Stimulated activated CD8-positive, alpha-beta memory T cell treated with anti-CD3 and anti-CD28 coated beads, Interleukin-7, amount 100 ng/mL, for 1 hour (primary cell): ENCODE measurements at places on chromosomes 7 and 10.
A peak's percentile ranks its signal among the peaks of the same experiment; 100 is the strongest.

DNA sequence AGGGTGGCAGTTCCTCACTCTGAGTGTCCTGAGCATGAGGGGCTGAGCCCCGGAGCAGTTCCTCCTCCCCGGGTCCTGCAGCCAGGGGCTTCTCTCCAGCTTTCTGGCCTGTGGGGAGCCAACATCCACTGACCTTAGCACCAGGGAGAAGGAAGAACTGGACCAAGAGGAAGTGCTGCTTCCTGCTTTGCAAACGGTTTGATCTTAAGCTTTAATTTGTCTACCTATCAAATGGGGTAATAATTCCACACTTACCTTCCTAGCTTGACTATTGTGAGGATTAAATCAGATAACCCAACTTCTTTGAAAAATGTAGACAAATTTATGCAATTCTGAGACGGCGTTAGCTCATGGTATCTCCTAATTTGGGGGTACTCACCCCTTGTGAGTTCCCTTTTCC lies 2.0 kb downstream of the NOBOX start:
- no peak for DNase-seq

- no peak for DNase-seq
Measured at GRCh38 chr10:96896884-96897589, 64.9 kb downstream of the LCOR start.

- no peak for DNase-seq
Measured at GRCh38 chr7:38685851-38686250, 54.7 kb upstream of the AMPH start.

DNA sequence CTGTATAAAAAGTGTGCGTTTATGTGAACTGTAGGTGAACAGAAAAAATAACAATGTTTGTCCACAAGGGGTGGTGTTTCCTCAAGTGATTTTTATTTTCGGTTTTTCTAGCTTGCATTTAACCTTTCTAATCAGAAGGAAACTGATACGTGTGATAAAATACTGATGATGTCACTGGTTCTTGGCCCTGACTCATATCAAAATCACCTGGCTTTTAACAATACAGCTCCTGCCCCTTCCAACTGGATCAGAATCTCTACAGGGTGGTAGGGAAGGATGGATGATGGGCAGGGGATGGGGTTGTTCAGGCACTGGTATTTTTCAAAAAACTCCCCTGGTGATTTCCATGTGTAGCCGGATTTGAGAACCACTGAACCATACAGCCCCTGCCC lies 10.9 kb downstream of the NPFFR1 start:
- DNase-seq = no peak

- DNase-seq = no peak
Measured at GRCh38 chr10:21517134-21518031, 8.1 kb downstream of the SKIDA1 start.

DNA sequence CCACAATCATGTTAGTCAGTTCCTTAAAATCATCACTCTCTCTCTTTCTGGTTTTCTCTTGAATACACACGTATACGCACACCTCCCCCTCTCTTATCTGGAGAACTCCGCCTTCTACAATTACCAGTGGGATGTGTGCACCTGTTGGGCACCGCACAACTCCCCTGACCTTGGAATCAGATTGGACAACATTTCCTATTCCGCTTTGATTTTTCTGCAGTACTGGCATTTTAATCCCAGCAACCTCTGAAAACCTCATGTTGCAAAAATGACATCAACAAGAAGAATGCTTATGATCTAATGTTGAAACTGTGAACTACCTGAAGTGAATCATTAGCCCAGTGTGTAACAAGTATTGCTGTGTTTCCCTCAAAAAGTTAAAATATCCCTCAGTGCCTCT lies 109.6 kb downstream of the KIAA1217 start:
- DNase-seq = no peak

- DNase-seq = no peak
Measured at GRCh38 chr10:23150610-23151009, 41.5 kb upstream of the PTF1A start.

DNA sequence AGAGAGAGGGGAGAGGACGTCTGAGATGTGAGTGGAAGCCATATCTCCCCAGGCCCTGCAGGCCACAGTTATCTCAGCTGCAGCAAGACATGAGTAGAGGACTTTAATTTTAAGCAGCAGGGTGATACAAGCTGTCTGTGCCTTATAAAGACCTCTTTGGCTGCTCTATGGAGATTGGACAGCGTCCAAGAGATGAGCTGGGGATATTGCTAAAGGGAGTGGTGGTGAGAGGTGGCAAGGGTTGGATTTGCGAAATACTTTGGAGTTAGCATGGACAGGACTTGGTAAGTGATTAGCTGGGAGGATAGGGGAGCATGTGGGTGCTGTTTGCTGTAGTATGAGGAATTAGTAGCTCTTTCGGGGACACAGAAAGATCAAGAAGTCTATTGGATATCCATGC lies 191.8 kb downstream of the CACNB2 start:
- no peak for DNase-seq

DNA sequence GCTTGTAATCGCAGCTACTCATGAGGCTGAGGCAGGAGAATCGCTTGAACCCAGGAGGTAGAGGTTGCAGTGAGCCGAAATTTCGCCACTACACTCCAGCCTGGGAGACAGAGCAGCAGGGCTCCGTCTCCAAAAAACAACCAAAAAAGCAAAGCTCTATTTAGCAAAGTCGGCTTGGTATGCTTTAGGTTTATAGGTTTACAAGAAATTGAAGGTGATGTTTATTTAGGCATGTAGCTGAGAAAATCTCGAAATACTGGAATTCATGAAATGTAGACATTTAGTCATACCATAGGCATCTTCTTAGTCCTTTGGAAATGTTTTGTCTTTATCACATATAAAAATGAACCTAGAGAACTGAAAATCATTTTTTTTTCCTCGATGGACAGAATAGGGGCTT lies 453.8 kb upstream of the ANKRD30A start:
- no peak for DNase-seq

- DNase-seq = no peak
Measured at GRCh38 chr10:132094581-132095234, 29.0 kb downstream of the JAKMIP3 start.

DNA sequence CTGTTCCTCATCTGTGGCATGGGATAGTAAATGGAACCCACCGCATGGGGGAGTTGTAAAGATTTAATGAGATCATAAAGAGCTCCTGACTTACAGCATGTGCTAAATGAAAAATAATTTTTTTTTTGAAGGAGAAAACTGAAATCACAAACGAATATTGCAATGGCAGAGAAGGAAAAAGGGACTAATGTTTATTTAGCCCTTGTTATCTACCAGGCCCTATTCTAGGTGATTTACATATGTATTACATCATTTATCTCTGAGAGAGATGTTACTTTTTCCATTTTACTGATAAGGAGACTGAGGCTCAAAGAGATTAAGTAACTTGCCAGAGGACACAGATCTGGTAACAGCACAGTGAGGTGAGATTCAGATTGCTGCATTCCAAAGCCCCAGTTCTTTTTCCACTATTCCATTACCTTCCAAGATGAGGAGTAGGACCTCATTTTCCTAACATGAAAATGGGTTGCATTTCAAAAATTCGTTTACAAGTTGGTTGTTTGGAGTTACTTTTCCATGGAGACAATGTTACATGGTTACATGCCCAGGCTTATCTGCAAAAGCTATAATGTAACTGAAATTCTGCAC lies 28.6 kb downstream of the VCL start:
- no peak for DNase-seq

DNA sequence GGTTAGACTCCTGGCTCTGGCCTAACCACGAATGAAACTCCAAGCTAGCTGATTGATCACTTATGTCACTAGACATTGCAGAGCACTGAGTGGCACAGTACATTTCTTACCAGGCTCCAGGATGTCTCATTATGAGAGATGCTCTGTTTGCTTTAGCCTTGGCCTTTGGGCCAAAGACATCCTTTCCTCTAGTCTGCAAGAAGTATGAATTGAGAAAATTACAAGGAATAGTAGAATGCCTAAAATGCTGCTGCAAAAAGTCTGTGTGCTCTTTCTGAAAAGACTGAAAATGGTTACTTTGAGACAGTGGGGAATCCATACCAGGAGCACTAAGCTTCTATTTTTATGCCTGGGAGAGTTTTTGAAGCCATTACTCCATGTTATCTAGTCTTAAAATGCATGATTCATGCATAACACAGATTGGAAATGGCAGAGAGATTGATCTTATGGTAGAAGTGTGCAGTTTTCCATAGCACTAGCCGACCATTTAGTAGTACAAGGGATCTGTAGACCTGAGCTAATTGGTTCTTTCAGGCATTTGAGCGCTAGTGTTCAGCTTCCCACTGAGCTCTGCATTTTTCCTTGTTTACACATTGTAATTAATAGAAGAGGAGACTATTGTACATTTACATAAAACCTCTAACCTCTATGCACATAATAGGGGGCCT lies 303.8 kb downstream of the PRKG1 start:
- DNase-seq = no peak

GRCh38 chr10:75400771-75401568 lies 594 bp downstream of the ZNF503 start:
- DNase-seq = no peak

- DNase-seq = no peak
Measured at GRCh38 chr10:5625992-5626777, 40.2 kb downstream of the ASB13 start.

- DNase-seq = no peak
Measured at GRCh38 chr10:68212721-68213352, 19.1 kb downstream of the ATOH7 start.

DNA sequence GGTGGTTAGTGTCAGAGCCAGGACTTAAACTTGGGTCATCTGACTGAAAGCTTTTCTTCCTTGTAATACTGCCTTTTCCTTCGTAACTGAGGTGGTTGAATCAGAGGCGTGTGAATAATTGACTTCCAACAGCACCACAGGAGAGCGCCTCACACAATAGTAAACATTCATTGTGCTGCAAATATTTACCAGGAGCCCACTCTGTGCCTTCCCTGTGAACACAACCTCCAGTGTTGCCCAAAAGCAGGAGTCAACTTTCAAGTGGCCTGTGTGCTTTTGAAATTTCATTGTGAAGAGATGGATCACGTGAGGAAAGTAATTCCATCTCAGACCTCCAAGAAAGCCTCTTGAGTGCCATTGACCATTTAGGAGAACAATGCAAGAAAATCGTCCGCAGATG lies 60.2 kb downstream of the ADRA2A start:
- no peak for DNase-seq

- DNase-seq = no peak
Measured at GRCh38 chr7:55545496-55545895, 26.8 kb downstream of the VOPP1 start.

DNA sequence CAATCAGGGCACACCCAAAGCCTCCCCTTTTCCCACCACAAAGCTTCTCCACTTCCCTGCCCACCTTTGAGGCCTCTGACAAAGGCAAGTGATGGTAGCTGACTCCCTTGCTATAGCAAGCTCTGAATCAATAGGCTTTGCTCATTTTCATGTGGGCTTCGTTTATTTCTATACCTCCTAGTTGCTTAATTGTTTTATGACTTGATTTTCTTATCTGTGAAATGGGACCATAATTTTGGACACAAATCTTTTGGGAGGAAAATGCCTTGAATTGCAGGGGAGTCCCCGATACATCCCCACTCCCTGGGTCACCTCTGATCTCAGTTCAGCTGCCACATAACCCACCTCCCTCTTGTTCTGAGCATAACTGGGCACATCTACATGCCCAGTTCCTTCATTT lies 13.7 kb upstream of the DLG5 start:
- no peak for DNase-seq

GRCh38 chr7:155509725-155510551 lies 36.4 kb downstream of the CNPY1 start:
- no peak for DNase-seq

- DNase-seq = no peak
Measured at GRCh38 chr7:1691601-1692514, 21.8 kb downstream of the ELFN1 start.

DNA sequence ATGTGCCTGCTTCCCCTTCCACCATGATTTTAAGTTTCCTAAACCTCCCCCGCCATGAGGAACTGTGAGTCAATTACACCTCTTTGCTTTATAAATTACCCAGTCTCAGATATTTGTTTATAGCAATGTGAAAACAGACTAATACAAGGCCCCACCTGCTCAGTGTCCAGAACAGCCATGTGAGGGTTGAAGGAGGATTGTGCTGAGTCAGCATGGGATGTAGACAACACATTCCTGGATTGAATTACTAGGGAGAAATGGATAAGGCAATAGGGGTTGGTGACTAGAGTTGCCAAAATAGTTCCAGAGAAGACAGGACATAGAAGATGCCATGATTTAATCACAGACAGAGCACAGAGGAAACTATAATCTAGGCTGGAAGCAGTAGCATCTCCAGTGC lies 270.3 kb downstream of the GFRA1 start:
- DNase-seq = no peak

- DNase-seq = peak; percentile 23
Measured at GRCh38 chr7:150322114-150322832, 882 bp upstream of the LRRC61 start.

DNA sequence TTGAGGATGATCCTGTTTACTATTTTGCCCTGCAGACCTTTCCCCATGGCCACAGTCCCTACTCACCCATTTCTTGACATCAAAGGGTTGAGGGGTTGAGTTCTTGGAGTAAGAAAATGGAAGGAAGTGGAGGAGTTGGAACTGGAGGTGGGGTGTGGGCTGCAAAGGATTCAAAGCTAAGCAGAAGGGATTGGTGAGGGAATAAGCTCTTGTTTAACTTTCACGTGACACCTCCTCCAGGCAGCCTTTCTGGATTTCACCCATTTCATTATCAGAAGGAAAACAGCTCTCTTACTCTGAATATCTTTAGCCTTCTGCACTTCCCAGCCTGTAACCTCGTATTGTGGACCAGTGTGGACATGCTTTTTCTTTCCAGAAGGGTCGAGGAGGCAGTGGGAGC lies 13.7 kb downstream of the MOSPD3 start:
- no peak for DNase-seq

DNA sequence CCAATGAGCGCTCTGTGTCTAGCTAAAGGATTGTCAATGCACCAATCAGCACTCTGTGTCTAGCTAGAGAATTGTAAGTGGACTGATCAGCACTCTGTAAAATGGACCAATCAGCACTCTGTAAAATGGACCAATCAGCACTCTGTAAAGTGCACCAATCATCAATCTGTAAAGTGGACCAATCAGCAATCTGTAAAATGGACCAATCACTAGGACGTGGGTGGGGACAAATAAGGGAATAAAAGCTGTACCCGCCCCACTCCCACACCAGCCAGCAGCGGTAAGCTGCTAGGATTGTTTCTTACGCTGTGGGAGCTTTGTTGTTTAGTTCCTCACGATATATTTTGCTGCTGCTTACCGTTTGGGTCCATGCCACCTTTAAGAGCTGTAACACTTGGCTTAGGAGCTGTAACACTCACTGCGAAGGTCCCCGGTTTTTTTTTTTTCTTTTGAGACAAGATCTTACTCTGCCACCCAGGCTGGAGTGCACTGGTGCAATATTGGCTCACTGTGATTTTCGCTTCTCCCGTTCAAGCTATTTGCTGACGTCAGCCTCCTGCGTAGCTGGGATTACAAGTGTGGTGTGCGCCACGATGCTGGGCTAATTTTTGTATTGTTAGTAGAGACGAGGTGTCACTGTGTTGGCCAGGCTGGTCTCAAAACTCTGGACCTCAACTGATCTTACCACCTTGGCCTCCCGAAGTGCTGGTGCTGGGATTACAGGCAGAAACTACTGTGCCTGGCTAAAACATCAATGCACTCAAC lies 184.8 kb downstream of the PTPN20 start:
- no peak for DNase-seq

GRCh38 chr7:132354527-132354926 lies 221.7 kb downstream of the PLXNA4 start:
- no peak for DNase-seq

- no peak for DNase-seq
Measured at GRCh38 chr7:40519009-40519408, 384.2 kb downstream of the SUGCT start.
